AG04450 (cell line): ENCODE measurements at places on chromosomes 2 and 18.

DNA sequence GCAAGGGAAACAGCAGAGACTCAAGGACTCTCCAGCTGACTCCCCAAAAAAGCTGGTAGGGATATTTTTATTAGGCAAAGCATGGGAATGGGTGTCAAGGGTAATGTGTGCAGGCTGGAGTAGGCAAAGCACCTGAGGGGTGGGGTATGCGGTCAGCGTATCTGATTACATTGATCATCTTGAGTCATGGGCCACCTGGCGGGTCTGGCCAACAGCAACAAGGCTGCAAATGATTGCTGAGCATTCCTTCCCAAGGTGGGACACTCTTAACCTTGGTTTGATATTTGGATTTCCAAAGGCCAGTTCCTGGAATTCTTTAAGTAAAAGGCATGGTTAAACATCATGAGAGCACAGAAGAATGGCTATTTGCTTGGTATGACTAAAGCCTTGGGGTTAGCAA, 32.6 kb upstream of the CCBE1 start:
- DNase-seq: no peak

- no peak for DNase-seq
Measured at GRCh38 chr2:109721626-109722025, 72.5 kb upstream of the RGPD5 start.

DNA sequence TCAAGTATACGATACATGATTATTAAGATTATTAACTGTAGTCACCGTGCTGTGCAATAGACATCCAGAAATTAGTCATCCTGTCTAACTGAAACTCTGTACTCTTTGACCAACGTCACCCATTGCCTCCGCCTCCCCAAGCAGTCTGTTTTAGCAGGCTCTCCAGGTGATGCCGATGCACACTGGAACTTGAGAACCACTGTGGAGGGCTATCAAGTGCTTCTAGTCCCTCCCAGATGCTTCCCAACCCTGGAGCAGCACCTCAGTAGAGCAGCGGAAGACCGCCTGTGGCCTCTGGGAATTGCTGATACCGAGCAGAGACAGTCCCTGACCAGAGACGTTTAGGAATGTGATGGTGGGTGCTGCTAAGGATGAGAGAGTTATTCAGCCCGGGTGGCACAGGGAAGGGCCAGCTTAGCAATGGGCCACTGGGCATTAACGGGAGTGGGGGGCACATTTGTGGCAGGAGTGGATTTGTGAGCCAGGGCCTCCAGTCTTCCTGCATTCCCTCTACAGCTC, 50.7 kb downstream of the LIPG start:
- DNase-seq: no peak

GRCh38 chr2:39380525-39381150, 56.4 kb downstream of the MAP4K3 start:
- DNase-seq: no peak

DNA sequence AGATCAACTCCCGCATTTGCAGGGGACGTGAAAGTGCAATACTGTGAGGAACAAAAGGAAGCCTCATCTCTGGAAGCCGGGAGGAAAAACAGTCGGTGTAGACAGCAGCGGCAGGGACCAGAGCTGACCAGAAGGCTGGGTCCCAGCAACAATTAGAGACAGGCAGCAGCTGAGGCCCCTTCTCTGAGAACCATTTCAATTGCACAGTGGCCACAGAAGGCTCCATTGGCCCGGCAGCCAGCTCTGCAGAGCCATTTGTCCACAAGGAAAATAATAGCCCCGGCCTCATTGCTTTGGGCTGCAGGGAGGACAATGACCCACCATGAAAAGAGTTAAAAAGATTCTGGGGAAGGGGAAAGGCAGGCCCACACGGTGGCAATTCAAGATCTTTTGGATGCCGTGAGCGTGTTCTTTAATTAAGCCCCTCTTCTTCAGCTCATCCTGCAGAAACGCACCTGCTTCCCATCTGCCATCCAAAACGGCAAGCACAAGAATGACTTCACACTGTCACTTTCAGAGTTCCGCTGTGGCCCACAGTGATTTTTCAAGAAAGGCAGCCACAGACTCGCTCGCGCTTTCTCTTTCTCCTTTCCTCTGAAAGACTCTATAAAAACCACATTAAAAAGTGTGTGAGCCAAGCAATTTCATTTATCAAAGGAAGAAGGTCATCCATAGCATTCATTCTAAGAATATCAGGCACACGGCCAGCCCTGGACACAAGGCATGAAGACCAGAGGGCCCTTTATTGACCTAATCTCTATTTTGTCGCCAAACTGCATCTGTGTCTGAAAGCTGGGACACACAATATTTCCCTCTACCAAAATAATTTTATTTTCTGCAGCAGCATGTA, 293.6 kb downstream of the SOX11 start:
- DNase-seq: no peak

DNA sequence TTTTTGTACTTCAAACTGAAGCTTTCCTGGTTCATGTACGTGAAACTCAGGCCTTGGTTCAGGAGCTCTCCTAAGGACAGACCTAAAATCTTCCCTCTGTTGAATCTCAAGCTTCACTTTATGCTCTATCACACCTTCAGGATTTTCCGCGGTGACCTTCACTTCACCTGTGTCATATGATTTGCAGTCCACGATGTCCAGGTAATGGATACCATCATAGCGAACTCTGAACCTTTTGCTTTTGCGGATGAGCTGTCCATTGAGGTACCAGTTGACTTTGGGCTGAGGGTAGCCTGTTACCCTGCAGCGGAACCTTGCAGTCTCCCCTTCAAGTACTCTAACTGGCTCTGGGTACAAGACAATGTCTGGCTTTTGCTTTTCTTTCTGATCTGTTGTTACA, 31.2 kb downstream of the TTN start:
- no peak for DNase-seq

GRCh38 chr2:48120759-48121242, 214.5 kb upstream of the FBXO11 start:
- DNase-seq: no peak

- no peak for DNase-seq
Measured at GRCh38 chr2:30422444-30423040, 24.5 kb upstream of the LCLAT1 start.

DNA sequence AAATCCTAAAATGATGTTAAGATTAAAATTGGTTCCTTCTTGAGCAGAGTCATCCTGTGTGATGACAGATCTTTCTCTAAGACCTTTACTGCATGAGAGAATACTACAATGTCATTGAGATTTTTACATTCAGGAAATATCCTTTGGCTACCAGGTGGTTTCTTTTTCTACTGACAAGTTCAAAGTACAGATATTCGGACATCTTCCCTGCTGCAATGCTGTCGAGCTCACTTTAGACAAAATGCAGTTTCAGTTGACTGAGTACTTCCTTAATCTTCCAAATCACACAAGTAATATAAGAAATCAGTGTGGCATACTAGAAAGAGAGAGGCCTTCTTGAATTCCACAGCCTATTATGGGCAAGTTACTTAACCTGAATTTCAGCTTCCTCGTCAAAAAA, 207.9 kb upstream of the ACVR2A start:
- no peak for DNase-seq

DNA sequence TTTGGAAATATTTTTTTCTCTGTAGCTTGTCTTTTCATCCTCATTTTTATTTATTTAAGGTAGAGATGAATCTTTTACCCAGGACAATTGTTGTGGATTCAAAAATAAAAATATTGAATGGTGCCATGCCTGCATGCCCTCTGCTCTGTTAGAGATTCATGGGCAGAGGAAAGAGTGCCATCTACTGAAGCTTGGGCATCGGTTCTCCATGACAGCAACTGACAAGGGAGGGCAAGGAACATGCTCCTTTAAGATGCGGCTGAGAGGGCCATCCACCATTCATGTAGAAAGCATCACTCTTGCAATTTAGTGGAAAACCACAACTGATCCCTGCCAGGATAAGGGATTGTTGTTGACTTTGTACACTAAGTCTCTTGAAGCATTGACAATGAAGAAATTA, 79.9 kb downstream of the PARD3B start:
- no peak for DNase-seq

- DNase-seq: no peak
Measured at GRCh38 chr2:198054299-198054698, 249.9 kb downstream of the PLCL1 start.
